WTC11 (cell line): ENCODE measurements at places on chromosomes 1 and 21.
A peak's percentile ranks its signal among the peaks of the same experiment; 100 is the strongest.

- DNase-seq, result no peak
Observed at GRCh38 chr1:163796394-163796821, 474.7 kb downstream of the NUF2 start.

DNA sequence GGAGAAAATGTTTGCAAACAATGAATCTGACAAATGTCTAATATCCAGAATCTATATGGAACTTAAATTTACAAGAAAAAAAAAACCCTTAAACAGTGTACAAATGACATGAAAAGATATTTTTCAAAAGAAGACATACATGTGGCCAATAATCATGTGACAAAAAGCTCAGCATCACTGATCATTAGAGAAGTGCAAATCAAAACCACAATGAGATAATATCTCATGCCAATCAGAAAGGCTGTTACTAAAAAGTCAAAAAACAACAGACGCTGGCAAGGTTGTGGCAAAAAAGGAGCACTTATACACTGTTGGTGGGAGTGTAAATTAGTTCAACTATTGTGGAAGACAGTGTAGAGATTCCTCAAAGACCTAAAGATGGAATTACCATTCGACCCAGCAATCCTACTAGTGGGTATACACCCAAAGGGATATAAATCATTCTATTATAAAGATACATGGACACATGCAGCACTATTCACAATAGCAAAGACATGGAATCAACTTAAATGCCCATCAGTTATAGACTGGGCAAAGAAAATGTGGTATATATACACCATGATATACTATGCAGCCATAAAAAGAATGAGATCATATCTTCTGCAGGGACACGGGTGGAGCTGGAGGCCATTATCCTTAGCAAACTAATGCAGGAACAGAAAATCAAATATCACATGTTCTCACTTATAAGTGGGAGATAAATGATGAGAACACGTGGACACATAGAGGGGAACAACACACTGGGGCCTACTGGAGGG, 123.2 kb downstream of the PTPRC start:
- DNase-seq, result no peak

DNA sequence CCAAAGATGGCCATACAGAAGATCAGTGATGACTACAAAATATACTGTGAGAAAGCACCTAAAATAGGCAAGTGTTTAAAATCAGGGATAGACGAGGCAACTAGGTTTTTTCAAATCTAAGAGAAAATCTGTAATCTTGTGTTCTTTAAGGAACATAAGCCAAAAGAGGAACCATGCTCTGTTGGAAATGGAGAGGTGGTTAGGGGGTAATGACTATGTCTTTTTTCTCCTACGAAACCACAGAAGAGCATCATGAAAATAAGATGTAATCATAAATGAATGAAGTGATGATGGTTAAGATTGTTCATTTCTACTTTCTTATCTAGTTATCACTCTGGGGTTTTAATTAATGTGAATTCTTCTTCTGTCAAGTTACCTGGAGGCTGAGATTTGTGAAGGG, 43.1 kb downstream of the RGSL1 start:
- no peak for DNase-seq

GRCh38 chr1:206935491-206936067, 10.7 kb downstream of the PIGR start:
- DNase-seq, result peak; percentile 83

- DNase-seq, result no peak
Observed at GRCh38 chr1:212677573-212677972, 22.1 kb downstream of the BATF3 start.

DNA sequence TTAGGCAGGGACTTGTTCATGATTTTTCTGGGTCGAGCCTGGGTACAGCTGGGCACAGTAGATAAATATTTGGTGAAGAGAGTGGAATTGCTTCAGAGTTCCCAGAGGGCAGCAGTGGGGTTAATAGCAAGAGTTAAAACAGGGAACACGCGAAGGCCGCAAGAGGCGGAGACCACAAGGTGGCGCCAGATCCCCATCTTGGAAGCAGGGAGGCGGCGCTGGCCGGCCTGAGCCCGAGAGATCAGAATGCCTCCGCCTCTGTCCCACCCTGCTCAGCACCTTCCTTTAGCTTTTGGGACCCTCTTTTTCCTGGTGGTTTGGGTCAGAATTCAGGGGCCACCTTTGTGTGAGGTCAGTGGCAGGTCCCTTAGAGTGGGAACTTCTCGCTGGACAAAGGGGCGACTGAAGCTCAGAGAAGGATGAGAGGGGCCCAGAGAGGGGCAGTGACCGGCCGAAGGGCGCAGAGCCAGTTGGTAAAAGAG, 6.5 kb upstream of the PADI2 start:
- DNase-seq, result peak; percentile 96

DNA sequence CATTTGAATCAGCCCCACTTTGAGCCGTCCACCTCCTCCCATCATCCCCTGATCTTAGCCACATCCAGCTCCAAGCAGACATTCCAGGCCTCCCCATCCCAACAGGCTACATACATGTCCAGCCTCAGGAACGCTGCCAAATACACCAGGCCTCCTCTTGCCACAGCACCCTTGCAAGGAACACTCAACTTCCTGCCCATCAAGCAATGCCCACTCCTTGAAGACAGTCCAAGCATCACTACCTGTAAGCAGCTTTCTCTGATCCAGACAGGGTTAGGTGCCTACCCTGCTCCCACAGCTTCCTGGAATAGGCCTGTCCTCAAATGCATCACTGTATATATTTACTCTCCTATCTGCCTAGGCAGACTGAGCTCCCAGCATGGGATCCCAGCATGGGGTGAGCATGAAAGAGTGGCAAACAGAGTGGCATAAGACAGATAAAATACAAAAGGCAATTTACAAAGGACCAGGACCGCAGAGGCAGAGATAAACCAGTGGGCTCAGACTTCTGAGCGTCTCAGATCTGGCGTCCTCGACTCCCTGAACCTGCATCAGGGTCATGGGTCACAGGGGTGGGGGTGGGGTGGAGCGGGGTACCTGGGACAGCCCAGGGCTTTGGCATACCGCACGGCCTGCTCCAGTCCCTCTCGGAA, 816 bp downstream of the HYI start:
- DNase-seq, result no peak

DNA sequence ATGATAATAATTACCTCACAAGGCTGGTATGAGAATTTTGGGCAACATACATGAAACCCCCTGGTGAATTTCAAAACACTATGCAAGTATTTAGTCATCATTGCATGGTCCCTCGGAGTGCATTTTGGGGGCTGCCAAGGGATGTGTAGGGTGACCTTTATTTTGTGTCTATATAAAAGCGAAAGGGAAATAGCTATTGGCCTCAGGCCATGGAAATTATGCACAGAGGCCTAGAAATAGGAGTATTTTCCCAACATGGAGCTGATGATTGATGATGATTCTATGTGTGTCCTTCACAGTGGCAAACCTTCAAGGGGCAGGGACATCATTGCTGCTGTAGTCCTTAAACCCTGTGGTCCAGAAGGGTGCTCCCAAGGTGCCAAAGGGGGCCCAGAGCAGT, 265.5 kb downstream of the ST6GALNAC3 start:
- DNase-seq, result no peak

DNA sequence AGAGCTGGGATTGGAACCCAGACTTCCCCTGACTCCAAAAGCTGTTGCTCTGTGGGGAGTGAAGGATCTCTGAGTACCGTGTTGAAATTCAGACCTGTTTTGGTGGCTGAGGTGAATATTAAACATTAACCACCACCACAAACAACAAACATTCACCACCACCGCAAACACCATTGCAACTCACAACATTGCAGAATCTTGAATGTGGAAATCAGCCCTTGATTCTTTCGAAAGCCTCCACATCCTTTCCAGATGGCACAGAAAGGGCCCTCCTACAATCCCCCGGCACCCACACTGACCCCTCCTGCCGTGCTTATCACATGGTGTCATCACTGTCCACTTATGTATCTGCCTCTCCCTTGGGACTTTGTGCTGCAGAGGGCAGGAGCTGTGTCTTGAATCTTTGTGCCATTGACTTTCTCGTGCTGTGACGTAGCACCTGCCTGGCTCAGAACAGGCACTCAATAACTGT, 1.4 kb downstream of the CDA start:
- no peak for DNase-seq

- DNase-seq, result no peak
Observed at GRCh38 chr1:13945856-13946255, 245.9 kb downstream of the PRDM2 start.

DNA sequence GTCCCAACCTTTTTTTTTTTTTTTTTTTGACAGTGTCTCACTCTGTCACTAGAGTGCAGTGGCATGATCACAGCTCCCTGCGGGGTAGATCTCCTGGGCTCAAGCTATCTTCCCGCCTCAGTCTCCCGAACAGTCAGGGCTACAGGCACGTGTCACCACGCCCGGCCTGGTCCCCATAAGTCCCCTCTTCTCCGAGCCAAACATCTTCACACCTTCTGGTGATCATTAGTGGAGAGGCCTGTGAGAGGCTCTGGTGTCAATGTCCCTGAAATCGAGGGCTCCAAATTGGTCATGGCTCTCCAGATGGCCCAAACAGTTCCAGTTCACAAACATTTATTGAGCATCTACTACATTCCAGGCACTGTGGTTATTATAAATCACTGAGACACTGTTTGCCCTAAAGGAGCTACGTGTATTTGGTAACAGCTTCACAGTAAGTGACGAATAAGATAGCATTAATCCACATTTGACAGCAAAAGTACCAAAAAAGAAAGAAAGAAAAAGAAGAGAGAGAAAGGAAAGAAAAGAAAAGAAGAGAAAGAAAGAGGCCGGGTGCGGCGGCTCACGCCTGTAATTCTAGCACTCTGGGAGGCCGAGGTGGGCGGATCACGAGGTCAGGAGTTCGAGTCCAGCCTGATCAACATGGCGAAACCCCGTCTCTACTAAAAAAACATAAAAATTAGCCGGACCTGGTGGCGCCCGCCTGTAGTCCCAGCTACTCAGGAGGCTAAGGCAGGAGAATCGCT, 867 bp upstream of the TIMM17A start:
- peak; percentile 23 for DNase-seq

- DNase-seq, result no peak
Observed at GRCh38 chr1:36520771-36521420, 38.2 kb upstream of the CSF3R start.

DNA sequence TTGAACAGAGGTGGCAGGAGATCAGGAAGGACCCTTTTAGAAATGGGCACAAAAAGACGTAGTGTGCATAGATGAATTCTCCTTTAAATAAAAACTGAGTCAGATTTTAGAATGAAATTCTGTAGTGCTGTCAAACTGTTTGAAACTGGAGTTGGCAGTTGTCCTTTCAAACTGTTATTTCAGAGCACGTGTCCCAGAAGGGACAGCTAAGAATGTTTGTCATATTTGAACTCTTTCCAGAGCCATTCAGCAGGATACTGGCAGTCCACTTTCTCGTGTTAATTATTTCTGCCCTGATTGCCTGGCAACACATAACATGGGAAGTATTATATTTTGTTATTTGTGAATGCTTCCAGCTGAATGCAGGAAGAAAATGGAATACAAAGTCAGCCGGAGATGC, 212.3 kb upstream of the DPYD start:
- DNase-seq, result no peak

- DNase-seq, result no peak
Observed at GRCh38 chr1:220767312-220768125, 19.2 kb upstream of the MTARC1 start.

DNA sequence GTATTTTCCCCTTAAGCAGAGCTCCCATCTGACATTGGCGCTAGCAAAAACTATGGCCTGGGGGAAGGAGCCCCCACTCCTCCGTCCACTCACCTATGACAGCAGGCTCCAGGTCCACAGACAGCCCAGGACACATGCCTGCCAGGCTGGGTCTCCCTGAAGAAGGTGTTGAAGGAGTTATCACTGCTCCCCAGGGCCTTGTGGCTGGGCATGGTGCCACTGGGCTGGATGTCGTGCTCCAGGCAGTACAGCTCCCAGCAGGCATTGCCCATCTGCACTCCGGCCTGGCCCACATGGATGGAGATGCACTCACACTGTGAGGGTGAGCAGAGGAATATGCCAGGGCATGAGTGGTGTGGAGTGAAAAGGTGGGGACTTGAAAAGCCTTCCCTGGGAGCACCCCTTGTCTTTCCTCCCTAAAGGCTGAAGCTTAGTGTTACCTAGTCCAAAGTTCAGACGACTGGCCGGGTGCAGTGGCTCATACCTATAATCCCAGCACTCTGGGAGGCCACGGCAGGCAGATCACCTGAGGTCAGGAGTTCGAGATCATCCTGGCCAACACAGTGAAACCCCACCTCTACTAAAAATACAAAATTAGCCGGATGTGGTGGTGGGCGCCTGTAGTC, 30.0 kb downstream of the RABIF start:
- DNase-seq, result no peak

DNA sequence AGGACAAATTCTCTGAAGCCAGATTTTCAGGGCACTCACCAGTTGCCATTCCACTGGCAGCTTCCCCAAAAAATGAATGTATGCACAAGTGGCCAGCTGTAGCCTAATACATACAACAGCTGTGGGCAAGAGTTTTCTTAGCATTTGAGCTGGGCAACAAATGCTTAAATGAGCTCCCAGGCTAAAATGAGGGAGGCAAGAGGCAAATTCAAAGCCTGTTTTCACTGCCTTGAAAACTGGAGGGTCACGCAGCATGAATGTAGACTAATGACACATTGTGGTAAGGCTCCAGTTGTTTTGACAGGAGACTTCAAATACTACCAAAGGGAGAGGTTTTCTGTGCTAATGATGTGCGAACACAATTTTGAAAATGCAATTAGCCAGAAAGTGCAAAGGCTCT, 88.2 kb downstream of the TIAM1 start:
- no peak for DNase-seq

DNA sequence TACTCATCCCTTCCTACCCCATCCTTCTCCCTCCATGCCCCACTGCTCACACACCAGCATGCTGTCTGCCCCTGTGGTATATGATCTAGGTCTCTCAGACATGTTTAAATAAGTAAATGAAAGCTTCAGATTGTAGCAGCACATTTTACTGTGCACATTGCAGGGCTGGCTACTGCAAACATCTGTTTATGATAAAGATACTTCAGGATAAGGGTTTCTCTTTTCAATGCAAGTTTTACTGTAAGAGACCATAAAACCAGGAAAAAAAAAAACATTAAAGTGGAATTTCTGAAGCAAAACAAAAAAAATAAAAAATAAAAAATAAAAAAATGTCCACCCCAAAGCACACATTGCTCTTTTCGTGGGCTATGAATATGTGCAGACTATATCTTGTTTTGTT, 184.4 kb downstream of the USH2A start:
- DNase-seq, result no peak

DNA sequence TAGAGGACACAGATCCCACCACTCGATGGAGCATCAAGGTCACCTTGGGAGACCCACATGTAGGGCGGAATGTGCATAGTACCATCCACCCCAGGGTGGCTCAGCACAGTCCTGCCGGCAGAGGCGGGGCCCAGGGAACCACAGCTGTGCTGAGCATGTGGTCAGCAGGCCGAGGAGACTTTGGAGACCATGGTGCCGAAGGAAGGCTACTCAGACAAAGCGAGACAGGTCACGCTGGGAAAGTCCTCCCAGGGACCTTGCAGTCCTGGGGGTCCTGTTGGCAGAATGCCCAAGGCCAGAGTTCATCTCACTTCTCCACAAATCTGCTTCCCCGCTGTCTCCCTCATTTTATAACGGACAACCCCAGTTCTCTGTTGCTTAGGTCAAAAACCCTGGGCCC, 22.5 kb downstream of the WNT3A start:
- no peak for DNase-seq
